ELR (cell line): ENCODE measurements at places on chromosomes 6 and 20.

- no peak for DNase-seq
Observed at GRCh38 chr20:33679758-33680485, 5.7 kb upstream of the NECAB3 start.

GRCh38 chr6:76814496-76815458 lies 648.5 kb downstream of the HTR1B start:
- DNase-seq = no peak

DNA sequence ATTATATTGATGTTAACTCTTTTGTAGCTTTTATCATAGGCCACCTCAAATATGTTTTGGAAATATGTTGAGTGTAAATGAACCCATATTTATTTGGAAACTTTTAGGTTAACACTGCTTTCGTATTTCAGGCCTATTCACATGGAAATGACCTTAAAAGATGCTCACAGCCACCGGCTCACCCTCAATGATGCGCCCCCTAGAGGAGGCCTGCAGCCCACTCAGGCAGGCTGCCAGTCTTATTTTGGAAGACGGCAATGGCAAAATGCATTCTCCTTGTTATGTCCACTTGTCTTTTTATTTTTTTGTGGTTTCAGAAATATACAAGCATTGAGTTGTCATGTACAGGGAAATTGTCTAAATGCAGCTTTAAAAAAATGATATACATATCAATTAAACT lies 869.7 kb downstream of the PHF3 start:
- no peak for DNase-seq

GRCh38 chr20:33853507-33853813 lies 42.3 kb downstream of the CHMP4B start:
- DNase-seq = no peak

DNA sequence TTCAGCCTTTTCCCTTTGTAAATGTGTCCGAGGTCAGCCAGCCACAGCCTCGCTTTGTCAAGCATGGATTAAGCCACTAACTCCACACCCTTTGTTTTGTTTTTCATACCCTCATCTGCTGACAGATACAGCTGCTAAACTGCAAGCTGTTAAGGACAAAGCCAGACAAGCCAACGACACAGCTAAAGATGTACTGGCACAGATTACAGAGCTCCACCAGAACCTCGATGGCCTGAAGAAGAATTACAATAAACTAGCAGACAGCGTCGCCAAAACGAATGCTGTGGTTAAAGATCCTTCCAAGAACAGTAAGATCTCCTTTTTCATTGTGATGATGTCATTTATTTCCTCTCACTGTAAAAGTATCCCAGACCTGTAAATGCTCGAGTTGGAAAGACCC lies 269.3 kb downstream of the ARHGAP18 start:
- peak; percentile 23 for DNase-seq

DNA sequence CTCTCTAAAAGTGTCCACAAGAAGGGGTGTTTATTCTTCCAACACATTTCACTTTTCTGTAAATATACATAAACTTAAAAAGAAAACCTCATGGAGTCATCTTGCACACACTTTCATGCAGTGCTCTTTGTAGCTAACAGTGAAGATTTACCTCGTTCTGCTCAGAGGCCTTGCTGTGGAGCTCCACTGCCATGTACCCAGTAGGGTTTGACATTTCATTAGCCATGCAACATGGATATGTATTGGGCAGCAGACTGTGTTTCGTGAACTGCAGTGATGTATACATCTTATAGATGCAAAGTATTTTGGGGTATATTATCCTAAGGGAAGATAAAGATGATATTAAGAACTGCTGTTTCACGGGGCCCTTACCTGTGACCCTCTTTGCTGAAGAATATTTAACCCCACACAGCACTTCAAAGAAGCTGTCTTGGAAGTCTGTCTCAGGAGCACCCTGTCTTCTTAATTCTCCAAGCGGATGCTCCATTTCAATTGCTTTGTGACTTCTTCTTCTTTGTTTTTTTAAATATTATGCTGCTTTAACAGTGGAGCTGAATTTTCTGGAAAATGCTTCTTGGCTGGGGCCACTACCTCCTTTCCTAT lies 17.9 kb downstream of the IRF4 start:
- DNase-seq = no peak

- no peak for DNase-seq
Observed at GRCh38 chr20:9255171-9255570, 186.3 kb downstream of the PLCB4 start.

GRCh38 chr6:15793288-15793687 lies 130.5 kb upstream of the DTNBP1 start:
- peak; percentile 70 for DNase-seq

GRCh38 chr20:7744411-7744810 lies 195.8 kb downstream of the HAO1 start:
- DNase-seq = peak; percentile 86

- no peak for DNase-seq
Observed at GRCh38 chr20:48837014-48837413, 9.2 kb upstream of the PREX1 start.

GRCh38 chr6:5659467-5659866 lies 347.3 kb downstream of the NRN1 start:
- no peak for DNase-seq

DNA sequence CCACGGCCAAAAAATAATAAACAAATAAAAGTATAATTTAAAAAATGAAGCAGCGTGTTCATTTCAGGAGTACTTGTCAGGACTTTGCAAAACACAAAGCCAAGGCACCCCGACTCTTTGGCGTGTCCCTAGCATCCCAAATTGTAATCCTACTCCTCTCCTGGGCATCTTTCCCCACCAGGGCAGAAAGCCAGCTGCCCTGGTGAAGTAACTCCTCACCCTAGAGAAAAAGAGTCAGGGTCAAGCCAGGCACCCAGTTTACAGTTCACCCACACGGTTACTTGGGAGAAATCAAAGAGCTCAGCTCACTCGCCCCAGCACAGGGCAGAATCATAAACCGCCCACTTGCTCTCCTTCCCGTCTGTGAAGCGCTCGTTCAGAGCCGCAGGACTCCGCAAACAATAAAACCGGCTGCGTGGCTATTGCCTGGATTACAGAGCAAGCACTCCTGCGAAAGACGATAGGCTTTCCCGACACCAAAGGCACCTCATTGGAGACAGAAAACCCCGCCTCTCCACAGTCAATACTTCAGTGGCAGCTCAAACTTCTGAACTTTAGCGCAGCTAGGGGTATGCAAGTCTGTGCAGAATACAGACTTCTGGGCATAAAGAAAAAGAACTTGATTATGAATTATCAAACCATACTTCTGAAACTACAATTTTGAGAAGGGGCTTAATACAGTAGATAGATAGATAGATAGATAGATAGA lies 73.0 kb upstream of the NHSL1 start:
- DNase-seq = peak; percentile 70

GRCh38 chr6:160742090-160742489 lies 40.0 kb downstream of the PLG start:
- no peak for DNase-seq

DNA sequence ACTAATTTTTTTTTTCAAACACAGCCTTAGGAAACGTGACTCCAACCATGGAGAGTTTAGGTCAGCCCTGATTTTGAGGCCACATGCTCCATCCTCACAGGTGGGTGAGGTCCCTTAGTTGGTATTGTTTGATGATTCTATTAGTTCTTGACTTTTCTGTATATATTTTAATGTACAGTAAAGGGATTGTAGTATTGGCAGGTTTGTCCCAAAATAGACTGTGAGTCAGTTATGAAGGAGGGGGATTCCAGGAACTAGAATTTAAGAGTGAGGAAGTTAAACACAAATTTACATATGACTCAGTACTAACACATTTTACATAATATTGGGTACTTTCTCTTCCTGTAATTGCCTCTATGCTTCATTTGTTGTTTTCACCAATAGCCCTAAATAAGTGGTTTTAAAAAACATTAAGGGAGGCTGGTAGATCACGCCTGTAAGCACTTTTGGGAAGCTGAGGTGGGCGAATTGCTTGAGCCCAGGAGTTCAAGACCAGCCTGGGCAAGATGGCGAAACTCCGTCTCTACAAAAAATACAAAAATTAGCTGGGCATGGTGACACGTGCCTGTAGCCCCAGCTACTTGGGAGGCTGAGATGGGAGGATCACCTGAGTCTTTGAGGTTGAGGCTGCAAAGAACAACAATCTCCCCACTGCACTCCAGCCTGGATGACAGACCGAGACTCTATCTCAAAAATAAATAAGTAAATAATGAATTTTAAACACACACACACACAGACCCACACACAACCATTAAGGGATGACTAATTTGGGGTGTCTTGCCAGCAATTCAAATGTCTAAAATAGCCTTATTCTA lies 81.8 kb downstream of the SGK1 start:
- DNase-seq = peak; percentile 84

DNA sequence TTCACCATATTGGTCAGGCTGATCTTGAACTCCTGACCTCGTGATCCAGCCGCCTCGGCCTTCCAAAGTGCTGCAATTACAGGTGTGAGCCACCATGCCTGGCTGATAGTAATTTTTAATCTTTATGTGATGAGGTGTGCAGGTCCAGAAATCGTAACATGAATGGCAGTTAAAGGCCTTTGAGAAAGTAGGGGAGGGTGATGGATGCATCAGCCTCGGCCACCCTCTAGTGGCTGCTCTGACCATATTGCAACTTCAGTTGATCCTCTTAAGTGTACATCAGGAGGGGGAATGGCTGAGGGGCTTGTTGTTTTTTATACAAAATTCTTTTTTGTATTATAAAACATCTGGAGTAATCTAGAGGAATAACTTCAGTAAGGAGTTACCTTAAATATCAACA lies 193.0 kb downstream of the ZFAND3 start:
- DNase-seq = peak; percentile 73

- DNase-seq = peak; percentile 58
Observed at GRCh38 chr20:45138561-45139300, 14.5 kb upstream of the WFDC12 start.

- DNase-seq = no peak
Observed at GRCh38 chr6:6581054-6581453, 7.5 kb upstream of the LY86 start.

GRCh38 chr6:169789944-169790927 lies 38.8 kb downstream of the ERMARD start:
- DNase-seq = peak; percentile 80

GRCh38 chr6:70103798-70104197 lies 199.1 kb downstream of the COL9A1 start:
- peak; percentile 11 for DNase-seq

DNA sequence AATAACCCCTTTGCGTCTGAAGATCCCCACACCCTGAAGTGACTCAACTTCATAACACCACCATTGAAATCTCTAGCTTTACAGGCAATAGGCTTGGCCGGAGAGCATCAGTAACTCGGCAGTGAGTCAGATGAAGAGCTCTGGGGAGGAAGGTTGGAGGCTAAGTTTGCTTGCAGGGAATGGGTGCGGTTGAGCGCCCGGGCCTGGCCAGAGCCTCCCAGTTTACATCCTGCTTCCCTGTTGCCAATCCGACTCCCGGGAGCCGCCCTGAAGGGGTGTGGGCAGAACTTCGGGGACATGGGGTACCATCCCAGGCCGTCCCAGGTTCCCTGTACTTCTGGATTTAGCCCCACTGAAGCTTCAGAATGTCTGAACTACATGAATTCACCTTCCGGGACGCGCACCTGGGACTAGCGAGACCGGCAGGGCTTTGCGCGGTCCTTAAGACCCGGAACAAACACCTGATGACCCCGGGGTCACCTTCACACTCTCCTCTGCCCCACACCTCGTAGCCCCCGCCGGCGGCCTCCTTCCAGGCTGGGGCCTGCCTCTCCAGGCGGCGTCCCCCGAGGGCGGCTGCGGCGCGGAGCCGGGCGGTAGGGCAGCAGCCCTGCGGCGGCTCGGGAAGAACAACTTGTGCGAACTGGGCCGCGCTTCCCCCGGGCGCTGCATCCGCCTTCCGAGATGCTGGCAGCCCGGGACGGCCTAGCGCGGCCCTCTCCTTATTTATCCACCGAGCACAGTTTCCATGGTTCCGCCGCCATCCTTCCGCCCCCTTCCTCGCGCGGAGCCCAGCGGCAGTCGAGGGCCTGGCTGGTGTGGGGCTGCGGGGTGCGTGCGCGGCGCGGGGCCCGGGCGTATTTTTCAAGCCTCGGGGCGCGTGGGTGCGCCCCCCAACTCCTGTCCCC lies 56.6 kb upstream of the RREB1 start:
- DNase-seq = peak; percentile 57

- DNase-seq = no peak
Observed at GRCh38 chr20:32718749-32719348, 24.4 kb downstream of the COMMD7 start.

DNA sequence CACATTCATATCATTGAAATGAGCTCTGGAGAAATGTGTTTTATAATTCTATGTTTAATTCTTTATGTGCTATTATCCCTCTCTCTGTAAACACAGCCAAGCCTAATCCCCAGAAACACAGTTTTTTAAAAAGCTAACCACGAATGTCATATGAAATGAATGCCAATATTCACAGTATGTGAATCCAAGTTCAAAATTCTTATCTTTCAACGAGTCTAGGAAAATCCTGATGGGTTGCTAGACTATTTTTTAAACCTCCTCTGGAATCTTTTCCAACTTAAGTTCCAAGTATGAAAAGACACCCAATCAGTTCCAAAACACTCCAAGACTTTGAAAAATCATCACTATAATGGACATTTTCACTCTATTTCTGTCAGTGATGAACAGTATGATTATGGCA lies 689.3 kb downstream of the HACE1 start:
- DNase-seq = no peak

- no peak for DNase-seq
Observed at GRCh38 chr6:56050530-56051201, 175.3 kb upstream of the BMP5 start.

- no peak for DNase-seq
Observed at GRCh38 chr6:2505624-2506023, 245.1 kb downstream of the MYLK4 start.

GRCh38 chr6:15739353-15739752 lies 76.5 kb upstream of the DTNBP1 start:
- DNase-seq = no peak

DNA sequence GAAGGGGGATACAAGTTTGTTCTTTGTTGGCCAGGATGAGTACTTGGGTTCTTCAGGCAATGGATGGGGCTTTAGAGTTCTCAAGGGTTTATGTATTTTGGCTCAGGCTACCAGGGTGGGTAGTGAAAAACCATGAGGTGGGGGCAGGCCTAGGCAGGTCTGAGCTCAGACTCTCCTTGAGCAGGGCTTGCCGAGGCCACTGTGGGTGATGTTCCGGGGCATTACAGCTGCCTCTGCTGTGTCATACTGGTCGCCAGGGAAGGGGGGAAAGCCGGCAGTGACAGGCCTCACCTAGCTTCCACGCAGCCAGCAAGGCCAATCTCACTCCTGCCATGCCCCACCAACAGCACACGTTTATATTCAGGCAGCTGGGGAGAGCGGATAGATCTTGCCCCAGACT lies 79.6 kb downstream of the BCKDHB start:
- no peak for DNase-seq

DNA sequence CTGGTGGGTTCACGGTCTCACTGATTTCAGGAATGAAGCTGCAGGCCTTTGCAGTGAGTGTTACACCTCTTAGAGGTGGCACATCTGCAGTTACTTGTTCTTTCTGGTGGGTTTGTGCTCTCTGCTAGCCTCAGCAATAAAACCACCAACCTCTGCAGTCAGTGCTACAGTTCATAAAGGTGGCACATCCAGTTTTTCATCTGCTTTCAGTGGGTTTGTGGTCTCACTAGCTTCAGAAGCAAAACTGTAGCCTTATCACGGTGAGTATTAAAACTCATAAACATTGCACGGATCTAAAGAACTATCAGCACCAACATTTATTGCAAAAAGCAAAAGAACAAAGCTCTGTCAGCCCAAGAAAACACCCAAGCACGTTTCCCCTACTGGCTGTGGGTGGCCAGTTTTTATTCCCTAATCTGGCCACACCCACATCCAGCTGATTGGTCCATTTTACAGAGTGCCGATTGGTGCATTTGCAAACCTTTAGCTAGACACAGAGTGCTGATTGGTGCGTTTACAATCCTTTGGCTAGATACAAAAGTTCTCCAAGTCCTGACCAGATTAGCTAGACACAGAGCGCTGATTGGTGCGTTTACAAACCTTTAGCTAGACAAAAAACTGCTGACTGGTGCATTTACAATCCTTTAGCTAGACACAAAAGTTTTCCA lies 3.4 kb upstream of the TMEM14C start:
- DNase-seq = peak; percentile 24
